ENCODE measurements at places on chromosomes 12 and 14.

- no peak for DNase-seq
Observed at GRCh38 chr12:32606443-32606842, 72.7 kb upstream of the DNM1L start.

DNA sequence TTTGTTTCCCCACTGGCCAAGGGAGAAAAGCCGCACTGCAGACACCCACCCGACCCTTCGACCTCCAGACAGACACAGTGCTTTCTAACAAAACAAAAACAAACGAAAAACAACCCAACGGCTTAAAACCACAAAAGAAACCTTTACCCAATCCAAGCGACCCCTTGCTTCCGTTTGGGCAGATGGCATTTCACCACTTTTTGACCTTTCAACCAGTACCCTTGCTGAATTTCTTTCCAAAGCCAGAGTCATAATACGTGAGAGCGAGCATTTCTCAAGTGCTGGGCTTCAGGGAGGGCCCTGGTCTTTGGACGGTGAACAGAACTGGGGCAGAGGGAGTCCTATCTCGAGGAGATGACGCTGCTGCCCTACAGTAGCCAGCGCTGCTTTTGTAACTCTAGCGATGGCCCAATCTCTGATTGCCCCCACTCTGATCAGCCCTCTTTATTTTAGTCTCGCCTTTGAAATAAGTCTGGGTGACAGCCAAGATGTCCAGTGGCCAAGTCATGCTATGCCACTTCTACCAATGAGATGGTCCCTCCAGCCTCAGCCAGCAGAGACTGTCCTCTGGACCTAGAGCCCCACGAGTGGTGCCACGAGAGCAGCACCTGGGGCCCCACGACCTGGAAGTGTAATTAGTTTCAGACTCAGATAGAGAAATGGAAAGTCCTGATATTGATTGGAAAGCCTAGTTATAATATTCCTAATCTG is 21.9 kb upstream of the ADIPOR2 start:
- no peak for DNase-seq

DNA sequence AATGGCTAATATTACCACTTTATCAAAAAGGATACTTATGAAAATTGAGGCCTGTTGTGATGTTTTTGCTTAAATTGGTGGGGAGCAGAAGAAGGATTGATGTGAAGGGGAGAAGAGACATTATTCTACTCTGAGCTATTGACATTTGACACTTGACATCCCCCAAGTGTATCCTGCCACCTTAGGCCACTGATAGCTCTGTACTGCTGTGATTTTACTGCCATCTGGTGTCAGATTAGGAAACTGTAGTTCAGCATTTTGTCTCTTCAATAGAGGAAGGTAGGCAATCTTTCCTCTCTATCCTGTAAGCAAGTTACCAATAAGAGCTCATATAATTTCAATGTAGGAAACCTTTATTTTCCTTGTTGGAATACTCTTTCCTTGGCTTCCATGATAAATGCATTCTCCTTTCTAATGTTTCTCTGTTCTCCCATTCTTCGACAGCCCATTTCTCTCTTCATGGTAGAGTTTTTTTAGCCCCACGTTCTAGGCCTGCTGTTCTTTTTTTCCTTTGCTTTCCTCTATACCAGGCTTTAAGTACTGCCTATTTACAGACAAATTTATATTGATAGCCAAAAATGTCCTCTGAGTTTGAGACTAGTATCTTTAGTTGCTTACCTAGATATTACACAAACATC is 46.3 kb downstream of the PPHLN1 start:
- DNase-seq: peak; percentile 41

DNA sequence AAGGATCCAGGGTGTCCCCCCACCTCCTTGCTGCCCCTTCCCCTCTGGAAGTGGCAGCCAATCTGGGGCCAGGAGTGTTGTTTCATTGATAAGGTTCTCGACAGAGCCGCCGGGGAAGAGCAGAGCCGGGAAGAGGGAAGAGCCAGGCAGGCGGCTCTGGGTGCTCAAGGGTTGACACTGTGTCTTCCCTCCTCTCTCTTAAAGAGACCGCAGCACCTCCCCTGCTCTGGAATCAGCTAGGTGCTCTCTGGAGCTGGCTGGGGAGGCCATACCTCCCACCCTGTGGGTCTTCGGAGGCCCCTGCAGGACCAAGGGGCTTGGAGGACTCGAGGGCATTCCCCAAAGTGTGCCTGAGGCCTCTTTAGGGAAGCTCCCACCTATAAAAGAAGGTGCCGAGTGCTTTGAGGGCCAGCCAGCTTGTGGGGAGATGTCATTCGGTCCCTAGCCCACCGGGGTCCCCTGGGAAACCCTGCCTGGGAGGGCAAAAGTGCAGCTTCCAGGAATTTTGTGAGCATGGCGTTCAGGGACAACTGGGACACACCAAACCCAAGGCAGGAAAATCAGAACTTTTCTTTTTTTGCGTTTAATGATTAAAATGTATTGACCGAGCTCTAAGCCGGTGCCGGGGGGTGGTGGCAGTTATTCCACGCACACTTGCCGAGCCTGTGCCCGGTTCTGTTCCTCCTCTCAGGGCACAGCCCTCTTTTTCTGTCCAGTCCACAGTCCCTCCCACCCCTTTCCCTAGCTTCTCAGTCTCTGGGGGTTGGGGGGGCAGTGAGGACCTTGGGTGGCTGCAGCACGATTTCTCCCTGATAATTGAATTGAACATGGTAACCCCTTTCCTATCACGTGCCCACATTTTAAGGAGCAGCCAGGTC is 3.0 kb downstream of the SETD1B start:
- no peak for DNase-seq

DNA sequence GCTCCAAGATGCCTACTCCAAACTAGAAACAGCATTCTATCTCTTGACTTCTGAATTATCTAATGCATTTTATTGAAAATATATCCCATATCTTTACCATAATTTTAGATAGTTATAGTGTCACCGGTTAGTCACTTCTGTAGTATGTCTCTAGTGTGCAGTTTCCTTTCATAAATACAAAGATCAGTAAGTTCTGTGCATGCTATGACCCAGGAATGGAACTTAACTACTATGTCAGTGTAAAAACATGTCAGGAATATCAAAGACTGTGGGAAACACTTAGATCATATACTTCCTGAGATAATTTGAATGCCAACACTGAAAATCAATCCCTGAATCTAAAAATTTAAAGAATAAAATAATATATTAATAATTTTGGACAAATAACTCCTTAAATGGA is 237.6 kb downstream of the ATXN7L3B start:
- DNase-seq: no peak

GRCh38 chr14:75884198-75884611 is 97.6 kb downstream of the TGFB3 start:
- DNase-seq: peak; percentile 89

DNA sequence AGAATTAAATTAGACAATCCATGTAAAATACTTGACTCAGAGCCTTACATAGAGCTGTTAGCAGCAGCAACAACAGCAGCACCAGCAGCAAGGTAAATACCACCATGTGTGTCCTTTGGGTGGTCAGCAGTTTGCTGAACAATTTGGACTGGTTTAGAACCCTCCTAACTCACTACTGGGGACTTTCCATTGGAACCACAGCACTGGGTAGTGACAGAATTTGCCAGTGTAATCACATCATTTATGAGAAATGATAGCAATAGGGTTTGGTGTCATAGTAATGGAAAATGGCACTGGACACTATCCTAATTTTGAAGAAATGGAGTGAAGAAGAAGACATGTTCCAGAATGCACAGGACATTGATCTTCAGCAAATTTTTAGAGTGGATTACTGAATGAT is 392.8 kb downstream of the RAD51B start:
- DNase-seq: no peak

- DNase-seq: peak; percentile 76
Observed at GRCh38 chr14:77593501-77593961, 22.9 kb downstream of the SPTLC2 start.

- DNase-seq: no peak
Observed at GRCh38 chr14:96729889-96730288, 67.3 kb upstream of the VRK1 start.

DNA sequence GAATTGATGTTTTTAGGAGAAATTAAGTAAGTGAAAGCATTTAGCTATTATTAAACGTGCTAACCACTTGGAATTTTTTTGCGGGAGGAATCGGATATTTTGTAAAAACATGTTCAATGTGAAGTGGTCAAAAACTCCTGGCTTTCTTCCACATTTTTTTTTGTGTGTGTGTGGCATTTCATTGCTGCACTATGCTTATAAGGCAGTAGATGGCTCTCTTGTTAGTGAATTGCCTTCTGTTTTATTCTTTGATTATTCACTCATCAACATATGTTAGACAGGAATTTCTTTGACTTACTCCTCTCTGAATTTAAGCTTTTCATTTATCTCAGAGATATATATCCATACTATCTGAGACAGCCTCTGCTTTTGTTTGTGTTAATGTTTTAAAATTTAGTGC is 71.3 kb downstream of the DERA start:
- peak; percentile 61 for DNase-seq

DNA sequence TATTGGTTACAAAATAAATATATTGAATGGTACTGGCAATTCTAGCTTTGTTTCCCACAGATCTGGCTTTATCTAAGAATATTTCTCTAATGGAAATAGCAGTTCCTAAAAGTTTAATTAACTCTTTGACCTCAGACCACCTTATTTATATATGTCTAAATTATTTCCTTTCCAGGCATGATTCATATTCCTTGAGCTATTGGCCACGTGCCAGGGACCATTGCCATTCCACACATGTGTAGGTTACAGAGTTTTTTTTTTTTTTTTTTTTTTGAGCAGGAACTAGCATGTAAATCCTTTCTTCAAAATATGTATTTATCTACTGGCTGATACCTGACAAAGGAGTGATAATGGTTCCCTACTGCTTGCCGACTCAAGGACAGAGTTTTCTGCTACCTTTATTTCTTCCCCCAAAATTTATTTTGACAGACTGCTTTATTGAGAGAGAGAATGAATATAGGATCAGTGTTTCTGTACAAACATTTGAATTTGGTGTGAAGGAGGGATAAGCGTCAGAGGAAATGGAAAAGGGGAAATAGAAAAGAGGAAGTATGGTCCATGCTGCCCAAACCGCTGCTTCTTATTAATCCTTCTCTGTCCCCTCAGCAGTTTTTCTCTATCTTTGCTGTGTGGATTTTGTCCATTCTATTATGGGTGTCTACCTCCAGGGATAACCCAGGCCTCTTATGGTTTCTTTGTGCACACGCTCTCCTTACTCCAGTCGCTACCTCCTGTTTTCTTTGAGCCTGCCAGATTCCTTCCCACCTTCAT is 36.4 kb downstream of the PDE3A start:
- peak; percentile 49 for DNase-seq

DNA sequence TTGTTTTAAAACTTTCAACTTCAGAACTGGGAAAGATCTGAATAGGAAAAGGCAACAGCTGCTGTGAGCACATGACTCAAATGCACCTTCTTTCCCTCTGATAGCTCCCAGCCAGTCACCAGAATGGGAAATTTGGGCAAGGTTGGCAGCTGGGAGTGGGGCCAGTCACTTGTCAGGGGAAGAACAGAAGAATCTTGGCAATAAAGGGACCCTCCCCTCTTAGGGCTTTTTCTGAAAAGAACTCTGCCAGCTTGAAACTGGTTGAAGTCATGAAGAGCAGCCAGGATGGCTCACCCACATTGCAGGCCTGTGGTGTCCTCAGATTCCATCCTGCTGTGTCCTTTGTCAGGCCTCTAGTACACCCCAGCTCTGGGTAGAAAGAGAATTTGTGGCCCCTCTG is 10.3 kb upstream of the RIC8B start:
- no peak for DNase-seq

DNA sequence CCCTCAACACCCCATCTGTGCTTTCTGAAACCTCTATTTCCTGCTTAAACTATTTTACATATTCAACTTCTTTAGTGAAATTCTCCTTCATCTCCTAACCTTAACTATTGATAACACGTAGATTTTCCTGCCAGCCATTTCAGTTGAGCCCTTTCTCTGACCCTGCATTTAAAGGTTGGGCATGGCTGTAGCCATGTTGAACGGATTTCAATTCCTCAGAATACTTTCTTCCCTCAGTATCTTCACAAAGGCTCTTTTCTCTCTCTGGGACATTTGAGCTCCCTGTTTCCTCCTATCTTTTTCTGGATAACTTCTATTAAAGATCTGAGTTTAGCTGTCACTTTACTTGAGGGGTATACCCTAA is 1.2 kb downstream of the PPHLN1 start:
- no peak for DNase-seq

DNA sequence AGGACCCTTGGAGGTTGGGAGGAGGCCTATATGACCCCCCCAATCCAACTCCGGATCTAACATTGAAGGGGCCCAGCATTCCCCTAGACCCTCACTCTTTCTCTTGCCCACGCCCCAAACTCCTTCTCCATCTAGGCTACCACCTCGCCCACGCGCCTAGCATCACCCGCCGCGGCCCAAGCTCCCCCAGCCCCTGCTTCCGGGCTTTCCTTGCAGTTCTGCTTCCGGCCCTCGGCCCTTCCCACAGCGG is 445 bp downstream of the CERS5 start:
- DNase-seq: no peak

- peak; percentile 34 for DNase-seq
Observed at GRCh38 chr12:21697904-21698630, 40.4 kb upstream of the LDHB start.

GRCh38 chr12:75482646-75483045 is 2.1 kb downstream of the GLIPR1 start:
- no peak for DNase-seq

DNA sequence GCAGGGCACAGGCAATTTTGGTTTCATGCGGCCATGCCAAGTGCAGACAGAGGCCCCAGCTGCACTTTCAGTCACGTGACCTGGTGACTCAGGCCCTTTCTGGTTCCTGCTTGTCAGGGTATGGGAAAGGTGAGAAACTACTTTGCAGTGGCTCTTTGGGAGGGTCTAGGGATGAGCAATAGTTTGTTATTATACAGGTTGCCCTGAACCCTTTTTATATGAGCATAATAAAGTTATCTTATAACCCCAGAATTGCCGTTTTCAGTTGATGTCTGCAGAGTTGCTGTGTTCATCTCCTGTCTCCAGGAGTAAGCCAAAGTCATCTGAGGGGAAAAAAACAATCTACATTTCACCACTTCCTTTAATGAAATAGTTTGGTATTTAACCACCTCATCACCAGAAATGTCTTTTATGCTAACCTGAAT is 30.9 kb upstream of the EMP1 start:
- peak; percentile 42 for DNase-seq

GRCh38 chr12:47710278-47710677 is 4.4 kb upstream of the RPAP3 start:
- DNase-seq: no peak

DNA sequence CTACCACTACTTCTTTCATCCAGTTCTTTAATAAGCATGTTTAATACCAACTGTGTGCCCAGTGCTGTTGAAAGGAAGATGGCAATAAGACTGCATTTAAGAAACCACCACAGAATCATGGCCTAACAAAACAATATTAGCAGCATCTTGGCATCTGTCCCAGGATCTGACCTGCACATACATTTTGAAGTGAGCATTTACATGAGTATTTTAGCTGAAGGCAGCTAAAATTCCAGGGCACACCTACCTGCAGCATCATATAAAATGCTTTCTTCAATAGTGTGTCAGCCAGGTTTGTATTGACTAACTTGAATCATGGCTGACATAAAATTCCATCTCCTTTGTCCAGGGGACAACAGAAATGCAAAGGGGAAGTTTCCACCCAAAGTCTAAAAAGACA is 65.0 kb upstream of the ARHGAP5 start:
- no peak for DNase-seq

- peak; percentile 87 for DNase-seq
Observed at GRCh38 chr14:100391724-100392123, 68.6 kb downstream of the SLC25A47 start.
